ENCODE measurements at places on chromosomes 13 and 19.

GRCh38 chr13:26509491-26509890 lies 48.0 kb upstream of the WASF3 start:
- DNase-seq = no peak

DNA sequence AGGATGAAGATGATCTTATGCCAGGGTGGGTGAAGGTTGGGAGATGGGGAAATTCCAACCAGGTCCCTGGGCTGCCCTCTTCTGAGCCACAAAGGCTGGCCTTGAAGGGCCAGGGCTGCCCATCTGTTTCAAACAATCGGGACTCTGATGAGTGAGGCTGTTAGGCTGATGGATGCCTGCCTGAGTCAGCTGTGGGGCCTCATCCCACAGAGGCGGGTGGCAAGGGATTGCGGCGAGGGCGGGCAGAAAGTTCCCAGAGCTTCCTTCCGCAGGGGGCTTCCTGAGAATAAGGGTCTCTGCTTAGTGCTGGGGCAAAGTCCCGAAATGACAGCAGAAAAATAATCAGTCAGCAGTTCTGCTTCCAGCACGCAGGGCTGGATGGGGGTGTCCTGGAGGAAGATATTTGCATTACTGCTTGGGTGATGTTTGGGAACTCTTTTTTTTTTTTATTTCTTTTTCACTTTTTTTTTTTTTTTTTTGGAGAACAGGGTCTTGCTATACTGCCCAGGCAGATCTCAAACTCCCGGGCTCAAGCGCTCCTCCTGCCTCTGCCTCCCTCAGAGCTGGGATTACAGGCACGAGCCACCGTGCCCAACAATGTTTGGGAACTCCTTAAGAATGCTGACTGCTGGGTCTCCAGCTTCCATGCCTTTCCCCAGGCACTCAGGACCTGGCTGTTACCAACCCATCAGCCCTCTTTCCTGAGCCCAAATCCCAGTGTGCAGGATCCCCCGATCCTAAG lies 14.1 kb downstream of the SH3GL1 start:
- no peak for DNase-seq

- DNase-seq = no peak
Observed at GRCh38 chr13:74452881-74453280, 318.7 kb upstream of the KLF12 start.

- DNase-seq = peak; percentile 73
Observed at GRCh38 chr19:2207991-2208860, 27.9 kb downstream of the PLEKHJ1 start.

- DNase-seq = no peak
Observed at GRCh38 chr13:48497669-48498068, 35.2 kb downstream of the RCBTB2 start.
